ENCODE measurements at places on chromosomes 1 and 21.

DNA sequence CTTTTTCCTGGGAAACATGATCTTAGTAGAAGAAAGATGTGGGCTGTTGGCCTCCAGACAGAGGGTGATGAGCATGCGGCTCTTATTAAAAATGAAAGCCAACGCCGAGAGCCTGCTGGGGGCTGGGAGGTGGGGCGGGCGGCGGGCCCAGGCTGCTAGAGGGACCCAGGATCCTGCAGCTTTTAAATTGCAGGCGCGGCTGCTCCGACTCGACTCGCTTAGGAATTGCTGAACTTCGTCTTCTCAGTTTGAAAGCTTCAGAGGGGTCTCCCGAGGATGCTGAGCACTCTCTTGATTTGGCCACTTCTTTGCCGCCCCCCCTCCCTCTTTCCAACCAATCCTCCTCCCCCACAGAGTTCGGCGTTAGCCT, 1.2 kb downstream of the AGPAT3 start:
- no peak for DNase-seq

DNA sequence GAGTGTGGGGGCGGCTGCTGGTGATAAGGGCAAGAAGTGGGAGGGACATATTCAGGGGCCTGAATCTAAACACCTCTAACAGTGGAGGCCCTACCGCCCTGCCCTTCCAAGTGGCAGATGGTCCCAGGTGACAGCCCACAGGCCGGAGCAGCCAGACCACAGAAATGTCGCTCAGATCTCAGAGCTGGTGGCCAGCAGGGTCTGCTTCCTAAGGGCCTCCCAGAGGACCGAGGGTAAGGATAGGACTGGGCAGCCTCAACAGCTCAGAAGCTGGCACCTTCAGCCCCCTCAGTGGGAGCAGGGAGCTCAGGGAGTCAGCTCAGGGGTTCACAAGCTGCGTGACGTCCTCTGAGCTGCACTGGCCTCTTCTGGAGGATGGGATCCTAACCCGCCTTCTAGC, 201.8 kb upstream of the ZC3H12A start:
- no peak for DNase-seq

- no peak for DNase-seq
These were observed 30.9 kb upstream of the SERTAD4 start for GRCh38 chr1:210201681-210202080.

- DNase-seq: no peak
These were observed 227.3 kb downstream of the DYRK1A start for GRCh38 chr21:37593740-37594471.

DNA sequence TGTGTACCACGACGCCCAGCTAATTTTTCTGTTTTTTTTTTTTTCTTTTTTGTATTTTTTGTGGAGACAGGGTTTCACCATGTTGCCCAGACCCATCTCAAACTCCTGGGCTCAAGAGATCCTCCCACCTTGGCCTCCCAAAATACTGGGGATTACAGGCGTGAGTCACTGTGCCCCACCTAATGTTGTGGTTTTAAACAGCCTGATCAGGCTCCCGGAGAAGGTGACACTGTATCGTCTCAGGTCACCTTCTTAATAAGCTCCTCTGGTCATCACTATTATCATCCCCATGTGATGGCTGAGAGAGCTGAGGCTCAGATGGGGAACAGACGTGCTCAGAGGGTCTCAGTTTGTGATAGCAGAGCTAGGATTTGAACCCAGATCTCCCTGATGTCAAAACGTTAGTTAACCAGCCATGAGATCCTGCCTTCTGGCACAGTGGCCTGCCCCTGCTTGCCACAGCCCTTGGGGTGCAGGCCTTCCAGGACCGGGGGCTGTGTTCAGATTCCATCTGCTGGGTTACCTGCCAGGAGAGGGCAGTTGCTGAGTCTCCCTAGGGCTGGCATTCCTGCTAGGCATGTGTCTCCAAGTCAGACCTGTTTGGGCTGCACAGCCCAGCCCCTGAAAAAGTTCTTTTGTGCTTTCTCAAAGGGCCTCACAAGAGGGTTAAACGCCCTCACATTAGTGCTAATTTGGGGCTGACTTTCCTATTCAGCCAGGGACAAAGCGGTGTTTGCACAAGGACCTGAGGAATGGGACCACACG, 32.7 kb upstream of the GRHL3 start:
- no peak for DNase-seq

DNA sequence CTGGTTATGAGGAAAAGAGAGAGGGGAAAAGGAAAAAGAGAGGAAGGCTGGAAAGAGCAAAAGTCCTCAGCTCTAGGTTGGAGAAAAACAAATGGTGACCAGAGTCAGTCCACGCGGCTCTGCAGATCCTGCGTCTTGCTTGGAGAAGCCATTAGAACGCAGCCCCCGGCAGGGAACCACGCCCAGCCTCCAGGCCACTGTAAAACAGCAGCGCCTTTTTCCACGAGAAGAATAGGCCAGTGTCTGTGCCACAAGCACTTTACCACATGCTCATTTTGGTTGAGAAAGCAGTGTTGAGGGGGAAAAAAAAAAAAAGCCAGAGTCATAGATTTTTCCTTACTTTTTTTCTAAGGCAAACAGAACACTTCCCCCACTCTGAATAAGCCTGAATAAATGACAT, 846.9 kb upstream of the ADAMTS5 start:
- DNase-seq: no peak

All from MV-4-11 (cell line).